ENCODE measurements at places on chromosomes 1 and 21.

- peak; percentile 93 for ATAC-seq
These were observed 92.4 kb upstream of the DPT start for GRCh38 chr1:168821434-168821833.

DNA sequence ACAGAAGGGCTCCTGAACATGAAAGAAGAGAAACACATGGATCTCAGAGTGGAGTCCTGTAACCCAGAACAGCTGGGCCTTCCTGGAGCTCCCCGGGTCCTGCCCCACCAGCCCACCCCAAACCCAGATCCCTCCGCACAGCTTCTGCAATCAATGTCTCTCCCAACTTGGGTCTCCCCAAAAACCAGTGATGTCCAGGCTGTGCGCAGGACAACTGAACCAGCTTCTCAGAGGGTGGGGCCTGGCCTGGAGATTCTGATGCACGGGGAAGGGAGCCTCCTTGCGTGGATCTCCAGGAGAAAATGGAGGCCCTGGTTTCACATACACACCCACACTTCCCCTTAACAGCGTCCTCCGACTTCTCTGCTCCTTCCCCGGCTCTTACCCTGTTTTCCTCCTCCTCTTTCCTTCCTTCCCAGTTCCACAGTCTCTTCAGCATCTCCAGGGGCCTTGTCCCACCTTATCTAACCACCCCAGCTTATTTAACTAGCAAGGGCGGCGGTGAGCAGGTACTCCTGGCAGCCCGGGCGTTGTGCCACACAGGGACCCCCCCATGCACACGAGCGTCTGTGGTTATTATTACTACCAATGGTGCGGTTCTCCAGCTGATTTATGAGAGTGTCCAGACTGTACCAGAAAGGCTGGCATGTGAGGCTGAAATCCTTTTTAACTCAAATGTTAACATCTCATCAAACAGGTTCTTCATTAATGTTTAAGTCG lies 11.2 kb upstream of the MX2 start:
- no peak for ATAC-seq

- no peak for ATAC-seq
These were observed 4.1 kb downstream of the PDC start for GRCh38 chr1:186456729-186457255.

- ATAC-seq = no peak
These were observed 197.8 kb downstream of the FOXD2 start for GRCh38 chr1:47635597-47635996.

GRCh38 chr1:237235091-237235490 lies 193.1 kb downstream of the RYR2 start:
- ATAC-seq = no peak

DNA sequence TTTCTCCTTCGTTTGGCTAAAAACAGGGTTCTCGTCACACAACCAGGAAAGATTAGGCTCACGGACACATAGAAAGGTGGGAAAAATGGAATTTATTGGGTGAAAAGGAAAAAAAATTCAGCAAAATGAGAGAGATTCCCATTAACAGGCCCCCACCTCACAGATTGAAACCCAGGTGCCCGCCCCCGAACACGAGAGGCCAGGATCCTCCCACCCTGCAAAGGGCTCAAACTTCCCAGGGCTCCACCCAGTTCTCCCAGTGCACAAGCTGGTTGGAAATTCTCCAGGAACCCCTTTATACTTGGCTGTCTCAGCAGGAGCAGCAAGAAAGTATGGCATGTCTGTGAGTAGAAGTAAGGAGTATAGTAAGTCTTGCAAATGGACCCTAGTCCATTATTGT lies 499.7 kb downstream of the RWDD3 start:
- no peak for ATAC-seq

DNA sequence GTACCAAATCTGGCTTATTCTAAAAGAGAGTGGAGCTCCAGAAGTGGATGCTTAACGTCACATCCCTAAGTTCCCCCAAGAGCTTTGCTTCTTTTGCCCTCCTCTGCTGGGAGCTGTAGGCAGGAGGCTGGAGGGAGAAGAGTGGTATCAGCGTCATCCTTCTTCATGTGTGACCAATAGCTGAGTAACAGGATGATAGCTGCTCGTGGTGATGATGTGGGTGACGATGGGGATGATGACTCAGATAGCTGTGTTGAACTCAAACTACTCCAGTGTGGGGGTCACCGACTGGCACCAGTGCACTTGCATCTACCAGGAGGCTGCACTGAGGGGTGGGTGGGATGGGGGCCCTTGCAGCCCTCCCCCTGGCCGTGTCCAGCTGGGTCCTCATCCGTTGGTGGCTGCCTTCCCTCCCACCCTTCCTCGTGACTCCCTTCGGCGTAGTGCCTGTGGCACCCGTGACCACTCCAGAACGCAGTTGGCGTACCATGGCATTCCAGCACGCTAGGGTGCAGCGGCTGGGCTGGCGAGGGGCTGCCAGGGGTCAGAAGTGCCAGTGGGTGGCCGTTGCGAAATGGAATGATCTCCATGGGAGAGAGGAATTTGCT lies 1.1 kb downstream of the IGFN1 start:
- peak; percentile 98 for ATAC-seq

DNA sequence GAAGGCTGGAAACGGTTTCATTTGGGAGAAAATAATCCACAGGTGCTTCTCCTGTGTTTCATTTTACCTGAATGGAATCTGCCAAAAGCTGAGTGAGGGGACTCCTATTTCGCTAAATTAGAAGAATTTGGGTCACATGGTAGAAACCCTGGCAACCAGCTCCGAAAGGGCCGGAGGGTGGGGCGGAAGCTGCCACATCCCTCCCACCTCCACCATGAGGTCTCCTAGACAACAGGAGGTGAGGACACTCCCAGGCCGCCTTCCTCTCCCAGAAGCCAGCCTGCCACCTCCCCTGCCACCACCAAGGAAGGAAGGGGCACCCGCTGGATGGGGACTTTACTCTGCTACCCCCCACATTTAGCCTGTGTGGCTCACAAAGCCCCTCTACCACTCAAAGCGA lies 199.9 kb upstream of the ZC3H12A start:
- ATAC-seq = no peak

- ATAC-seq = peak; percentile 32
These were observed 63.4 kb upstream of the L1TD1 start for GRCh38 chr1:62131093-62131725.

DNA sequence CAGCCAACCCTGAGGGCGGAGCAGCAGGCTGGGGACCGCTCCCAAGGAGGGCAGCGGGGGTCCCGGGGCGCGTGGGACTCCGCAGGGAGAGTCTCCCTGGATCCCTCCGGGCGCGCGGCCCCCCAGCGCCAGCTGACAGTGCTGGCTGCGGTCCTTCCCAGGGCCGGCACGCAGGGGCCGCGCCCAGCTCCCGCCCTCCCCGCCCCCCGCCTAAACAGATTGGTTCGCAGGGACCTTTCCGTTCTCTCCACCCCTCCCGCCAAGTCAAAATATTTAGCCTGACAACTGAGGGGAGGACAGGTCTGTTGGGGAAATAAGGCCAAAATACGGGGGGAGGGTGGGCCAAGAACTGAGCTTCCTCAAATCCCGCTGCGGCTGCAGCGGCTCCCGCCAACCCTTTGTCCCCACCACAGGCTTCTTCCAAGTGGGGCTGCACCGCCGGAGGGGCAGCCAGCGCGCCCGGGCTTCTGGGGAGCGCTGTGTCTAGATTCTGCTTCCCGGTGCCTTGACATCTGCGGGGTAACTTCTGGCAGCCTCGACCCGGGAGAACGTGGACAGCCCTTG lies at the start of gene INSRR:
Gene INSRR (minus strand): TSS at position 159 of the 564 bp plus-strand sequence. CDS start 496 bp downstream, outside the sequence.
- no peak for ATAC-seq

DNA sequence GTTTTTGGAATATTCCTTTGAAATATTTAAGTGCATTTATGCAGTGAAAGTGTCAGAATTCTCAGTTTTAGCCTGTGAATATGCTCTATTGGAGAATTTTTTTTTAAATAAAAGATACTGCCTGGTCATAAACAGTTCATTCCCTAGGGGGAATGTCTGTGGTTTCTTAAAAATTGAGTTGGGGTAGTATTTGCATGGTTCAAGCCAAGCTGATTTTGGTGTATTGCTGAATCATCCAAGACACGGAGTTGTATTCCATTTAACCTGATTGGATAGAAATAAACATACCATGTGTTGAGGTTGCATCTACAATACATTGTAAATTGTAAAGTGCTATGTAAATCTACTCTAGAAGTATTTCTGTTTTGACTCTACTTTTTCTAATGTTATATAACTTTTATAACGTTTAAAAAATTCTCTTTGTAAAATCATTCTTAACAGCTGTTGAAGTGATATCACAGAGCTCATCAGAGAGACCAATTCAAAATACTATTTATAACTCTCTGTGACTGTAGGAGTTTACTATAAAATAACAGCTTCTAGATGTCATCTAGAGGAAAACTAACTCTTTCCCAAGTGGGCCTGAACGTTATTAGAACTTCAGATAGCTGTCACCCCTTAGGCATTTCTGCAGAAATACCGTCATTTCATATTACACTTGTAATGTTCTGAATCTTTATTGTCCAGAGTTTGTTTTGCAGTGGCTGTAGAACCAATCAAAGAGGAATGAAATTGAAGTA lies 199.1 kb downstream of the USP25 start:
- ATAC-seq = no peak

- ATAC-seq = no peak
These were observed 1.6 kb downstream of the WNT2B start for GRCh38 chr1:112510340-112510739.

DNA sequence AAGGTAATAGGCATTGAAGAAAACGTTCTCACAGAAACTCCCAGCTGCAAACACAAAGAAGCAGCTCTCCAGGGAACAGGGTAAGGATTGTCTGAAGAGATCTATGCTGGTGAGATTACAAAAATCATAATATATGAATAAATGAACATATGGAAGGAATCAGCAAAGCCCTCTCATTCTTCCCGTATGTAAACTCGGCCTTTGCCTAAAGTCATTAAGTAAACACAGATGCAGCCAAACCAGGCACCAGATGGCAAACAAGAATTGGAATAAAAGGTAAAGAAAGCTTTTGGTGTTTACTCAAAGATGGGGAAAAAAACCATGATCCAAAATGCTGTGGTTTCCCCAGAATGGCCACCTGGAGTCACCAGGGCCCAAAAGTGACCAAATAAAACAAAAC lies 76.6 kb upstream of the HOOK1 start:
- no peak for ATAC-seq

GRCh38 chr1:241172486-241172885 lies 184.5 kb downstream of the RGS7 start:
- no peak for ATAC-seq

DNA sequence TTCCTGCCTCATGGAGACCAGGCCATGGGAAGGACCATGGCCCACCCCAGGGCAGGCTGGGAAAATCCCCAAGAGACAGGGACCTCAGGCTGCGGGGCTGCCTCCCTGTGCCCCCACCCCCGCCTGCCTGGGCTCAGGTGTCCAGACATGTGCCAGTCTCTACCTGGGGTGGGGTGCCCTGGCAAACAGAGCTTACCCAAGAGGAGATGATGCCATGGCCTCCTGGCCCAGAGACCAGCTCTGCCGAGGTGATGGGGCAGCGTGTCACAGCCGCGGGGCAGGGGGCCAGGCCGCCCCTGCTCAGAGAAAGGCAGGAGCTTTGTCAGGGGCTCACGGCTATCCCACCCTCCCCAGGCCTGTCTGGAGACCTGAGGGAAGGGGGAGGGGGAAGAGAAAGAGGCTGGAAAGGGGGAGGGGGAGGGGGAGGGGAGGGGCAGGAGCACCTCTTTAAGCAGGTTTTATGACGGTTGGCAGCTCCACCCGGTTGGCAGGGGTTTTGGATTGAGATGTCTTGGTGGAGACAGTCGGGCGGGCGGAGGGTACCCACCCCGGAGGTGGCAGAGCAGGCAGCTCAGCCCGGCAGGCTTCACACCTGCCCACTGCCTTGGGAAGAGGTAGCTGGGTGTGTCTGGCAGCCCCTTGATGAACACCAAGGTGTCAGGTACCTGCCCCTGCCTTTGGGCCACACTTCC lies 101.5 kb upstream of the IFFO2 start:
- no peak for ATAC-seq

DNA sequence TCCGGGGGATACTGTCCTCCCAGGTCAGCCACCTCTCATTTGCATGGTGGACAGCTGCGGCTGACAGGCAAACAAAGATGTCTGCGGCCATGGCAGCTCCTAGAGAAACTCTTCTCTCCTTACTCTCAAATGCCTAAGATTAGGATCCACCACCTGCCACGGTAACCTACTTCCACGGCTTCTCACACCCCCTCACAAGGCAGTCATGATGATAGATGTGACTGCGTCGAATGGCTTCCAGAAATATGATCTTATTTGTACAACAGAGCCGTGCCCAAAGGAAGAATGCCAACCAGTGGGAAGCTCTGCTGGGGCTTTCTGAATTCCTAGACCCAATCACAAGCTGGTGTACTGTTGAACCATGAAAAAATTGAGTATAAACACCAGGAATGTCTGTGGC lies 73.4 kb downstream of the BACE2 start:
- ATAC-seq = no peak

- ATAC-seq = no peak
These were observed 36.5 kb downstream of the CHRM3 start for GRCh38 chr1:239422818-239423217.

DNA sequence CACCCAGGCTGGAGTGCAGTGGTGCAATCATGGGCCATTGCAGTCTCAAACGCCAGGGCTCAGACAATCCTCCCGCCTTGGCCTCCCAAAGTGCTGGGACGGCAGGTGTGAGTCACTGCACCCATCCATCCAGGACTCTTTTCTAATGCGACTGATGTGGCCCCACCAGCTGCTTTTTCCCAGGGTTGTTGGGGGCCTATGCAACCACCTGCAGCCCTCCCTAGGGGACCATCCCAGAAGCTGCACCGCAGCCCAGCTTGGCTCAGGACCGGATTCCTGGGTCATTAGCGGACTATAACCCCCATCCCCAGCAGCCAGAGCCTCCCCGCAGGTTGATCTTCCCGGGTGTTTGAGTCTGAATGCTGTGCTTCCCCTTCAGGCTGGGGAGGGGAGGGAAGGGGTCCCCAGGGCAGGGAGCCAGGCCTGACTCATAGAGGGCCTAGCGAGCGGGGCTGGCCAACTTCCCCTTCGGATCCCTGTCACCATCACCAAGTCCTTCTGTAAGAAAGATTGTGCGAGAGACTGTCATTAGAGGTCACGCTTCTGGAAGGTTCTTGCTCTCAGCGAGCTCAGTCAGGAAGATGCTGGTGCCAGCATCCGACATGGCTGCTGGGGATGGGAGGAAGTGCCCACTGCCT lies 108.7 kb upstream of the ACTRT2 start:
- ATAC-seq = no peak

DNA sequence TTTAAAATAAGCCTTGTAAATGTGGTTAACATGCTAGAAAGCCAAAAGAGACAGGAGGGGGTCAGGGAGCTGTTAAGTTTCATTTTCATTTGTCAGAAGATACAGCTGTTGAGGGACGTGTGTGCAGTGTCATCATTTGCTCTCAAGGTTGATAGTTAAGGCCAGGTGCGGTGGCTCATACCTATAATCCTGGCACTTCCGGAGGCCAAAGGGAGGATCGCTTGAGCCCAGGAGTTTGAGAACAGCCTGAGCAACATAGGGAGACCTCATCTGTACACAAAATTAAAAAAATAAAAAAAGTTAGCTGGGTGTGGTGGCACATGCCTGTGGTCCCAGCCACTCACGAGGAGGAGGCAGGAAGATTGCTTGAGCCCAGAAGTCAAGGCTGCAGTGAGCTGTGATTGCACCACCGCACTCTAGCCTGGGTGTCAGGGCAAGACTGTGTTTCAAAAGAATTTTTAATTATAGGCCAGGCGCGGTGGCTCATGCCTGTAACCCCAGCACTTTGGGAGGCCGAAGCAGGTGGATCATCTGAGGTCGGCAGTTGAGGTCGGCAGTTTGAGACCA lies 22.7 kb downstream of the ZBTB8OS start:
- peak; percentile 64 for ATAC-seq

- no peak for ATAC-seq
These were observed 21.0 kb downstream of the SDE2 start for GRCh38 chr1:225977937-225978748.

GRCh38 chr21:44547656-44548331 lies 3.5 kb downstream of the KRTAP10-2 start:
- peak; percentile 63 for ATAC-seq

GRCh38 chr1:235468004-235468403 lies 36.2 kb downstream of the B3GALNT2 start:
- ATAC-seq = no peak
